Stimulated activated CD4-positive, alpha-beta T cell treated with anti-CD3 and anti-CD28 coated beads, Interleukin-1b, Interleukin-23, amount 100 ng/mL, for 1 hour (primary cell): ENCODE measurements at places on chromosomes 5 and 9.
A peak's percentile ranks its signal among the peaks of the same experiment; 100 is the strongest.

GRCh38 chr5:113178073-113178779 is 201.6 kb downstream of the DCP2 start:
- DNase-seq = no peak

GRCh38 chr9:115002371-115003120 is 72.2 kb upstream of the TNFSF8 start:
- DNase-seq = no peak

DNA sequence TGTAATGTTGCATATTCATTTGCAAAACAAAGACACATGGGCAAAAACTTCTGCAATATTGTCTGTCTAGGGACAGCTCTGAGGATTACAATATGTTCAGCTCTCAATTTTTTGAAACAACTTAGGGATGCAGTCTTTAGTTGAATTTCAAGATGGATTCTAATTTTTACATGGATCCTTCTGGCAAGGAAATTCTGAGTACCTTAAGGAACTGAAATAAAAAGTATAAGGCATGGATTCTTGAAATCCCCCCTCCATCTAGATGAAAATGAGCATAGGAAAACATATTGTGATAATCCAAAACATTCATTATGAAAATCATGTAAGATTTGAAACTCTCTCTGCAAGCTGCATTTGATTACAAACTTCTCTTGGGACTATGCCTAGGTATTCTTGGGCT is 568.6 kb downstream of the CETN3 start:
- no peak for DNase-seq

- DNase-seq = no peak
Observed at GRCh38 chr5:134007581-134008265, 2.9 kb upstream of the VDAC1 start.

DNA sequence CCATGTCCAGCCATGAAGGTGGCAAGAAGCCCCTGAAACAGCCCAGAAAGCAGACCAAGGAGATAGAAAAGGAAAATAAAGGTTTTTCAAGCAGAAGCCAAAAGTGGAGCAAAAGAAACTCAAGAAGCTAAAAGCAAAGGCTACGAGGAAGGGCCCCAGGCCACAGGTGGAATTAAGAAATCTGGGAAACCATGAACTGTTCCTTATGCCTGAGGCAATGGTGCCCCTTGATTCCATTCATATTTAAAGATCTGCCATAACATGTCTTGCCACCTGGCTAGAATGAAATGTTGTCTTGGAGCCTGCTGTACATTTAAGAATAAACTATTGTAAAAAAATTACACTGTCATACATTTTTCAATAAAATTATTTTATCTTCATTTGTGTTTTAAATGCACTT is 59.5 kb upstream of the TARS1 start:
- no peak for DNase-seq

GRCh38 chr5:72109625-72110024 is 2.4 kb downstream of the MAP1B start:
- DNase-seq = no peak

- DNase-seq = peak; percentile 10
Observed at GRCh38 chr9:91164724-91165520, 196.8 kb downstream of the AUH start.

DNA sequence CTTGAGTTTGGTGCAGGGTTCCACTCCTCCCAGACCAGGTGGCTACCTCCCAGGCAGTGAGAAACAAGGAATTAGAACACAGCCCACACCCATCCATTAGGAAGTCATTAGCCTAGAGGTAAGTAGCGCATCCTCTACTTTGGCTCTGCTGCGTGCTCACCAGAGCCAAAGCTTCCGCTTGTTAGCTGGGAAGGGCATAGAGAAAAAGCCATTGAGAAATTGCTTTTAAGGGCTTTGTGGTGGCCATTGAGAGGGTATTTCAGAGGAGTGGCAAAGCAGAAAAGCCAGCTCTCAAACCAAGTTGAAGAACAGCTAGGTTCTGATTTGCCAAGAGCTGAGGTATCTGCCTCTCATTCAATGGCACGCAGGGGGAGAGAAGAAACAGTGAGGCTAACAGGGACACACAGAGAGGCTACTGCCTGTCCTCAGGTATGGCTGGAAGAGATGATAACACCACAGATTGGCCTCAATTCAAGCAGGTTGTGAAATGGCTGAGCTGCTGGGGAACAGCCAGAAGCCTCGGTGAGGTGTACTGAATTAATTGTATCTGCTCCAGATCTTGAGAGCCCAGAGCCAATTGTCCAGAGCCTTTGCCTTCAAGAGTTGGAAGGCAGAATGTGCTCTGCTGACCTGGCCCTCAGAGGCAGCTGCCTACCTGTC is 119.4 kb downstream of the NTRK2 start:
- no peak for DNase-seq

GRCh38 chr9:104082168-104082567 is 11.9 kb upstream of the SMC2 start:
- DNase-seq = no peak

- no peak for DNase-seq
Observed at GRCh38 chr5:136984772-136985446, 514.2 kb downstream of the SPOCK1 start.

DNA sequence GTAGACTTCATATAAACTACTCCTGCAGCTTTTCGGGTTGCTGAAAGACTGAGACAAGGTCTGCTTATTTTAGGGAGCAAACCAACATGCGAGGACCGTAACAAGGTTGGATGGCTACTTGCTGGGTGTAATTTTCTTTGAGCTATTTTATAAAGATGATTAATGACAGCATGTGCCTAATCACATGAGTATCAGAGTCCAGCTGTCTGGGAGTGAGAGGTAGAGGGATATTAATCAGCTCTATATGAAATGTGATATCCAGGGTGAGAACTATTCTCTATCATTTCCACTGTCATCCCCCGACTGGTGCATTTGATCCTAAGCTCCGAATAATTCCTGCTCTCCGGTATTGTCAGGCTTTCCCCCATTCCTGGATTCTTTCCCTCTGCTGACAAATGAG is 193.8 kb upstream of the HMHB1 start:
- DNase-seq = no peak

DNA sequence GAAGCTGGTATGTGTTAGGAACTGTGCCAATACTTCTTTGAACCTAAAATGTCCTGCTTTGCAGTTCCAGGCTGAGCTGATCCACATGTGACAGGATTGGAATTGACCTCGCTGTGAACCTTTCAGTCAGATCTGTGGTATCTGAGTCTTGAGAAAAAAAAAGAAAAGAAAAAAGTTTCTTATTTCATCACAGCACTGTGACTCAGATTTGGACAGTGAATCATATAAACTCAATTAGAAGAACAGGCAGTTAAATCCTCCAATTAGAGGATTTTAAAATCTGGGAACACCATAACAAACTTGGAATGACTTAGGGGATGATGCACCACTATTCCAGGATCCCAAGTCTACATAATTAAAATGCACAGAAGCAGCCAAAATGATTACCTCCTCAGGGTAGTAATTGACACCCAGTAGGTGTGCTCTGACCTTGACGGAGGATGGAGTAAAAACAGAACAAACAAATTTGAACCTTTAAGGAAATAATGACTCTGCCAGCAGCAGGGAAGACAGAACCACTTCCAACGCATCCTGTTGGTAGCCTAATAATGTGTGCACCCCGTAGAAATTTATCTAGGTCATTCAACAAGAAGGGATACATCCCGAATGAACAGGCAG is 57.8 kb upstream of the RAI14 start:
- no peak for DNase-seq

DNA sequence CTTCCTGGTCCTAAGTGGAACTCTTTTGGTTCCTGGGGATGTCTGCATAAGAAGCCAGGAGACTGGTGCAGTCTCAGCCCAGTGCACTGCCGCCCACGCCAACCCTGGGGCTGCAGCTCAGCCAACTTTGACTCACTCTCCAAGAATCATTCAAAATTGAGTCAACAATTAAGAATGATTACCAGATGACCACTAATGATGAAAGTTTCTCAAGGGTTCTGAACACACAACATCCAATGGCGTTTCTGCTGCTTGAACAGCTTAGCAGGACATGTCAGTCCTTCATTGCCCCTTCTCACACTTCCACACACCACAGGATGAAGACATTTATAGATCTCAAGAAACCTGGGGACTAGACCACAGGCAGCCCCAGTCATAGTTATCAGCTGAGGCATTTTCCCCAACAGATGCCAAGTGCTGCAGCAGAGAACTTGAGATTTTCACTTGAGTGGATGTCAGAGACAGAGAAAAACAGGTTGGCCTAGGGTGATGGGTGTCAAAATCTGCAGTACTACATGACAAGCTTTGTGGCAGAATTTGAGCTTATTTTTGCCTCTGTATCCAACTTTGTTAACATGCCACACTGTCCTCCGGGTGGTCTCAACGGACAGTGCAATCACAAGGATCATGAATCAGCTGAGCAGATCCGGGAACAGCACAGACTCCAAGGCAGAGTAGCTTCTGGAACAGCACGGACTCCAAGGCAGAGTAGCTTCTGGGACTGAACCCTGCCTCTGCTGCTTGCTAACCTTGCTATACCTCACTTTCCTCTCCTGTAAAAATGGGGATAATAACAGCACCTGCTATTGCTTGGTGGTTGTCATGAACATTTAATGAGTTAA is 356.1 kb downstream of the SPOCK1 start:
- DNase-seq = no peak

- no peak for DNase-seq
Observed at GRCh38 chr5:96329886-96330529, 103.0 kb downstream of the PCSK1 start.

DNA sequence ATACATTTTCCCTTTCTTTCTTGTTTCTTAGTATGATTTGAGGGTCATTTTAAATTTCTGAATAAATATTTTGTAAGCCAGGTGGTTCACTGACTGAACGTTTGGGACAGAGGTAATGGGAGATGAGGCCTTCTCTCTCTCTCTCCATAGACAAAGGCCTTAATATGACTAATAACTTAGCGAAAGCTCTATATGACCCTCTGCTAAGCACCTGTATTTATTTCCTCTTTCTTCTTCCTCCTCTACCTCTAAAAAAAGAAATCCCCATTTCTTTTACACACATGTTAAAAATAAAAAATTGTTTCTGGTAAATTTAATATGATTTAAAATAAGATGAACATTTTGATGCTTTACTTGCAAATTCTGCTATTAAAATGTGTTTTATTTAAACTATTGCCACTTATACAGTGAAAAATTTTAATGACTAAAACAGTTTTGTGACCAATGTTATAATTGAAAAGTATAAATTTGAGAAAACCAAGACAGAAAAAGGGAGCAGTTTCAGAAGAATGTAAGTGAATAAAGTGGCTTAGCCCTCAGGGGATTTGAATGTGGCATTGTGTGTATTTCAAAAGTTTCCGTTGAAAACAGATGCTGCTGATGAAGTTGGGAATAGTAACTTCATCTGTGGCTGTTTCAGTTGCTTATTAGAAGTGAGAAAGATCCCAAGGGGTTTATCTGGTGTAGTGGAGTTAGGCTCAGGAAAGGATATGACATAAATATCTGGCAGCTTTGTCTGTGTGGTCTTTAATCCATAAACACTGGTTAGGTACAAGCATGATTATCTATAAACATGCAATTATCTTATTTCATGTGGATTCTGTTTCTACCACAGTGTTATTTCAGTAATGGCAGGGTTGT is 128.6 kb upstream of the GRHPR start:
- DNase-seq = no peak

- no peak for DNase-seq
Observed at GRCh38 chr5:128036950-128037349, 46.6 kb upstream of the SLC12A2 start.

- no peak for DNase-seq
Observed at GRCh38 chr5:32916648-32917047, 205.5 kb downstream of the NPR3 start.

DNA sequence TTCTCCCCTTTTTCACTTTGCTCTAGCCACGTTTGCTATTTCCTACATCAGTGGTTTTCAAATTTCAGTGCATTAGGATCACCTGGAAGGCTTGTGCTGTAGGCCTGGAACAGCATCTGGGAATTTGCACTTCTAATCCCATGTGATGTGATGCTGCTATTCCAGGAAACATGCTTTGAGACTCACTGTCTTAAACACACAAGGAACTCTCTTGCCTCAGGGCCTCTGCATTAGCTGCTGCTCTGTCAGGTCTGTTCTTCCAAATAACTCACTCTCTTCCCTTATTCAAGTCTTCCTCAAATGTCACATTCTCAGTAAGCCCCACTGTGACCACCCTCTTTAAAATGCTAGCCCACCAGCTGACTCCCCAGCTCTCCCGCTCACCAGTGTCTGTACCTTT is 204.0 kb downstream of the DNAH5 start:
- DNase-seq = no peak

DNA sequence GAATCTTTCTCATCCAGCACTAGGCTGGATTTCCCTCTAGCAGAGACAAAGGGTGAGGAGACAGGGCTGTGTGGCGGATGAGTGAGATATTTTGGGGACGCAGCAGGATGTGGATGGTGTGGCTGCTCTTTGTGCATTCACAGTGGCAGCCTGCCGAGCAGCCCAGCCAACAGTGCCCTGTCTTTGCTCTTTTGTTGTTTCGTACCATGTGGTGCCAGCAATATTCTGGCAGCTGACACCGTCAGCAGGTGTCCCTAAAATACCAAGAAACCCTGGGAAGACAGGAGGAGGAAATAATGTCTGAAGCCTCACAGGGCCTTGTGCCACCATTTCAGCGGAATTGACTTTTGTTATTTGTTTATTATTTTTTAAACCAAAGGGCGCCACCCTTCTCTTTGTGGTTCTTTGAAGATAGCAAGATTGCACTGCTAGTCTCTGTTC is 141.4 kb downstream of the CCDC192 start:
- DNase-seq = no peak

GRCh38 chr9:104258296-104259011 is 164.3 kb downstream of the SMC2 start:
- no peak for DNase-seq

GRCh38 chr5:131413605-131414559 is 150.0 kb downstream of the CDC42SE2 start:
- no peak for DNase-seq

DNA sequence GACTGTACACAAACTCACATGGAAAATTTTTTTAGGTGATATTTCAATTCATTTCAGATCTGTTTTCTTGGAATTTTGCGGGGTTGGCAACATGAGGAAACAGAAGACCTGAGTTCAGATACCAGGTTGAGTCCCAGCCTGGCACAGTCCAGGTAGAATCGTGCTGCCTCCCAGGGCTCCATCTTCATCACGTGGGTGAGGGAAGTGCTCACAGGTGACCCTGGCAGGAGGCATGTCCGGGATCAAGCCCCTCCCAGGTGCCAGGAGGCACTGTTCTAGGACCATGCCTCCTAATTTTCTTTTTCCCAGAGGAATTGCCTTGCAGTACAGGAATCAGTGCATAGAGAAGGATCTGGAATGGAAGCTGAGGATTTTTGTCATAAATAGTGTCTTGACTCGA is 318.3 kb upstream of the IRX4 start:
- no peak for DNase-seq

DNA sequence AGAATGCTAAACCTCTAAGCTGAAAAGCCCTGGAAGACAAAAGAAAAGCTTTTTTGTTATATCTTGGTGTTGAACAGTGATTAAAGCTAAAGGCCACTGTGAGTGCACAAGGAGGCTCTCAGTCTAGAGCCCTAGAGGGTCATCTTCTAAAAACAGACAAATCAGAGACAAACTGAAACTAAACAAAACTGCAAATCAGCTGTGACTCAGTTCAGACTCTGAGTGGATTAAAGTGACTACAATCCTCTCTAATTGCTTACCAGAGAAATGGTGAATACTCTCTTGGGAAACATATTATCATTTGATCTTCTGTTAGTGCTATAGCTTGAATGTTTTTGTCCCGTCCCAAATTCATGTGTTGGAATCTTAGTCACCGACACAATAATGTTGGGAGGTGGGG is 491.9 kb downstream of the CDH18 start:
- DNase-seq = no peak

- DNase-seq = no peak
Observed at GRCh38 chr9:106675780-106676179, 187.2 kb upstream of the ZNF462 start.

- no peak for DNase-seq
Observed at GRCh38 chr5:112248623-112249022, 170.5 kb downstream of the EPB41L4A start.

- DNase-seq = no peak
Observed at GRCh38 chr5:73774924-73775323, 148.9 kb downstream of the ARHGEF28 start.
